ENCODE measurements at places on chromosomes 12 and 14.

- no peak overlapping the region for H3K4me3 ChIP-seq
- H3K36me3 ChIP-seq = no peaks in the 10 kb centered on the region
- no peak for DNase-seq
- no peaks in the 10 kb centered on the region for H3K27me3 ChIP-seq
- no peaks in the 10 kb centered on the region for H3K4me1 ChIP-seq
- H3K27ac ChIP-seq = no peak overlapping the region
Observed at GRCh38 chr14:73180385-73180805, 44.1 kb downstream of the PSEN1 start.

- no peak overlapping the region for H3K27ac ChIP-seq
- H3K4me1 ChIP-seq = no peaks in the 10 kb centered on the region
- H3K27me3 ChIP-seq = no peaks in the 10 kb centered on the region
Observed at GRCh38 chr12:127903146-127903545, 363.8 kb upstream of the TMEM132C start.

DNA sequence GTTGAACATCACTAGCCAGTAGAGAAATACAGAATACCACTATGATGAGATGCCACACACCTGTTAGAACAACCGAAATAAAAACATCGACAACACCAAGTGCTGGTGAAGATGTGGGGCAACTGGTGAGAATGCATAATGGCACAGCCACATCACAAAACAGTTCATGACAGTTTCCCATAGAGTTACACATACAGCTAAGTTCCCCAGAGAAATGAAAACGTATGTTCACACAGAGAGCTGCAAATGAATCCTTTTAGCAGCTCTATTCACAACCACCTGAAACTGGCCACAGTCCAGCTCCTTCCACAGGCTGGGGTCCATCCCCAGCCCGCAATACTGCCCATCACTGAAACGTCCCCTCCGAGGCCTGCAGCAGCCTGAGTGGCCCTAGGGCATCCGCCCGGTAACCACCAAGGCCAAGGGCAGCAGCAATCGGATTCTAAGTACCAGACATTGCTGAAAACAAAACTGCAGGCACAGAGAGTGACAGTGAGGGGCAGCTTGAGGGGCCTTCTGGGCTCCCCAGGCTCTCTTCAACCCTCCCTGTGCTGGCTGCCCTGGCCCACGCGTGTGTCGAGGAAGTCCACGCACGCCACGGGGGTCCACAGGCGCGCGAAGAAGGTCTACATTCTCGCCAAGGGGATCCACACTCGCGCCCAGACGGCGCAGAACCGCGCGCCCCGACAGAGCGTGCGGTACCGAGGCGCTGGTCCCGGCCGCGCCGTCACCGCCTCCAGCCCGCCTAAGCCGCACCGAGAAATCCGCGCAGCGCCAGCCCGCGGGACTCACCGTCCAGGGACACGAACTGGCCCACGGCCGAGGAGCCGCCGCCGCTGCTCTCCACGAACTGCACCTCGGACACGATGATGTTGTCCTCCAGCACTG is 903 bp downstream of the BRF1 start:
- H3K27me3 ChIP-seq = no peaks in the 10 kb centered on the region
- DNase-seq = no peak
- peak overlapping the region; percentile 45 for H3K4me3 ChIP-seq
- H3K36me3 ChIP-seq = no peaks in the 10 kb centered on the region

DNA sequence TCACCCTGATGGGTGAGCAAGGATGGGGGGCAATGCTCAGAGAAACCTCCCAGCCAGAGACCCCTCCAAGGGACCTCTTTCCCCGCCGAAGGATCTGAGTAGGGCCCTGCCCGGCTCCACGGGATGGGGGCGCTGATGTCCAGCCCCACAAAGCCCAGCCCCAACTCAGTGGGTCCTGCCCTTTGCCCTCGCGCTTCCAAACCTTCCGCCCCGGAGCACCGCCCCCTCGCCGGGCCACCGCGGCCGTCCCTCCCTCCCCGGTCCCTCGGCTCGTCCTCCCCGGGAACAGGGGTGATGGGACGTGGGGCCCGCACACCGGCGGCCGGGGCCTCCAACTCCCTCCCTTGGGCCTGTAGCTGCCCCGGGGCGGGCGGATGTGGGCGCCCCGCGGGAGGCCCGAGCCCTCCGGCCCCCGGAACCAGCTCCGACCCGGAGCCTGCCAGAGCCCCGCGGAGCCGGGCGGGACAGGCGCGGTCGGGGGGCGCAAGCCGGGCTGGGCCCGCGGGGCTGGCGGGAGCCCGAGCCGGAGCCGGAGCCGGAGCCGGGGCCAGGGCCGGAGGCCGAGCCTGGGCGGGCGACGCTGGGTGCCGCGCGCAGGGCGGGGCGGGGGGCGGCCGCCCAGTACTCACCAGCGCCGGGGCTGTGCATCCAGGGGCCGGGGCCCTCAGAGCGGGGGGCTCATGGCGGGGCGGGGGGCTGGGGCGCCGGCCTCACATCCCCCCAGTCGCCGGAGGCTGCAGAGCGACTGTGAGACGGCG is 386 bp downstream of the HDAC7 start:
- H3K36me3 ChIP-seq = no peaks in the 10 kb centered on the region
- peak overlapping the region; percentile 92 for H3K27ac ChIP-seq
- DNase-seq = peak; percentile 67
- H3K4me1 ChIP-seq = peaks cover 41% of the 10 kb centered on the region
- H3K4me3 ChIP-seq = peak overlapping the region; percentile 74

DNA sequence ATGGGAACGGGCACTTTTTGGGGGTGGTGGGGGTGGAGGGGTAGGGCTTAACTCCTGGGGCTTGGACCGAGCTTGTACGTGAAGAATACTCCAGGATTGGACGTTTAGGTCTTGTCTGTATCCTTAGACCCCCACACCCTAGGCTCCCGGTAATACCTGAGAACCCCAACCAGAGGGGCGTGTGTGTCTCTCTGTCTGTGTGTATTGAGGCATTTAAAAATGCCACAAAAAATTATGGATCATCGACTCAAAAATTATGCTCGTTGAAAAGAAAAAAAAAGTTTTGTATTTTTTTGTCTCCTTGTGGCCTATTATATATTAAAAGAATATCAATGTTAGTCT is 459 bp downstream of the PPFIBP1 start:
- H3K27me3 ChIP-seq = no peaks in the 10 kb centered on the region
- peaks cover 18% of the 10 kb centered on the region for H3K4me1 ChIP-seq

- no peak for DNase-seq
- H3K4me1 ChIP-seq = no peaks in the 10 kb centered on the region
- H3K27ac ChIP-seq = no peak overlapping the region
- H3K27me3 ChIP-seq = no peaks in the 10 kb centered on the region
- no peak overlapping the region for H3K4me3 ChIP-seq
Observed at GRCh38 chr14:21558703-21559170, 21.1 kb downstream of the OR10G3 start.

- H3K27me3 ChIP-seq = no peaks in the 10 kb centered on the region
- H3K27ac ChIP-seq = no peak overlapping the region
- peak; percentile 40 for DNase-seq
Observed at GRCh38 chr14:69317102-69317755, 57.3 kb downstream of the GALNT16 start.

DNA sequence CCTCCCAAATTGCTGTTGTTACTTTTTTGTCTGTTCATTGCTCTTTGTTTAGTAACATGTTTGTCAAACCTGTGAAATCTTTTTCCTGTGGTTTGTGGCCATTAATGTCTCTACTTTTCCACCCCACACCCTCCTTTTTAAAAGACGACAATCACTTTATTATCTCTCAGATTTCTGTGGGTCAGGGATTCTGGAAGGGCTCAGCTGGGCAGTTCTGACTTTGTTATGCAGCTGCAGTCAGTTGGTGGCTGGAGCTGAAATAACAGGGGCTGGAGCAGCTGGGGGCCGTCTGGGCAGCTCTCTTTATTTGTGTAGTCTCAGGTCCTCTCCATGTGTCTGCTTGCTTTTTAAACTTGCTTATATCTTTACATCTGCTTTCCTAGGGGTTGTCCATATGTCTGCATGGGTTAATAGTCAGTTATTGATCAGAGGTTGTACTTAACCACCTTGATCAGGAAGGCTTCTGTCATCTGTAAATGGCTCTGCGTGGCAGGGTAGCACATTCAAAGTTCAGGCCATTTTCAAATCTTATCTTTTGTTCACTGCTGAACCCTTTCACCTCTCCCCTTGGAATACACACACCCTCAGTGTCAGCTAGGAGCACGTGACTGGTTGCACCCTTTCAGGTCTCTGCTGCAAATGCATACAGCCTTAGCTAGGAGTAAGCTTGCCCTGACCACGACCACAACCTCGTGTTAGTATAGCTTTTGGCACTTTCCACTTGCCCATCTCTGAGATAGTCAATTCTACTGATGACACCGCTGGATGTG is 27.9 kb downstream of the BORCS5 start:
- H3K27ac ChIP-seq = peak overlapping the region; percentile 26
- H3K4me1 ChIP-seq = peaks cover 5% of the 10 kb centered on the region
- H3K27me3 ChIP-seq = no peaks in the 10 kb centered on the region
- DNase-seq = peak; percentile 56
- H3K4me3 ChIP-seq = no peak overlapping the region

GRCh38 chr12:119528241-119528640 is 65.3 kb upstream of the TMEM233 start:
- no peak overlapping the region for H3K27ac ChIP-seq
- no peaks in the 10 kb centered on the region for H3K4me1 ChIP-seq
- H3K27me3 ChIP-seq = no peaks in the 10 kb centered on the region

GRCh38 chr12:72453066-72453465 is 180.9 kb downstream of the TRHDE start:
- no peaks in the 10 kb centered on the region for H3K27me3 ChIP-seq
- H3K4me1 ChIP-seq = no peaks in the 10 kb centered on the region
- no peak for DNase-seq
- H3K27ac ChIP-seq = no peak overlapping the region
- no peaks in the 10 kb centered on the region for H3K36me3 ChIP-seq

GRCh38 chr14:71525663-71526221 is 406.5 kb upstream of the RGS6 start:
- no peaks in the 10 kb centered on the region for H3K4me1 ChIP-seq
- H3K27ac ChIP-seq = no peak overlapping the region
- no peaks in the 10 kb centered on the region for H3K27me3 ChIP-seq
- peak; percentile 31 for DNase-seq
- no peak overlapping the region for H3K4me3 ChIP-seq

GRCh38 chr12:5746036-5746908 is 198.8 kb downstream of the ANO2 start:
- H3K27me3 ChIP-seq = no peaks in the 10 kb centered on the region
- no peak for DNase-seq
- no peak overlapping the region for H3K27ac ChIP-seq
- no peaks in the 10 kb centered on the region for H3K4me1 ChIP-seq

DNA sequence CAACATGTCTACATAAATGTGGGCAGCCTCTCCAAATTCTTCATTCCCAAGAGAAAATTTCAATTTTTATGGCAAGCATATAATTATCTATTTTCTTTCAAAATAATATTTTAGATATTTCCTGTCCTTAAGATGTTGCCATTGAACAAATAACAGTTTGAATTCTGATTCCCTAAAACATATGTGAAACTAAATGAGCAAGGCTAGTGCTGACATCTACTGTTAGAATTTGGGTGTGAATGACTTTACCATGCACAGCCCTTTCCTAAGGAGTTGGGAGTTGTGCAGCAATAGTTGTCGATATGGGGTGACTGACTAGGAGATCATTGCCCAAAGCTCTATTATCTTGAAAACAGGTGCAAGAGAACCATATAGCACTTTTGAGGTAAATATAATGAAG is 108.2 kb upstream of the SLC38A4 start:
- H3K36me3 ChIP-seq = no peaks in the 10 kb centered on the region
- H3K27me3 ChIP-seq = no peaks in the 10 kb centered on the region
- no peak overlapping the region for H3K4me3 ChIP-seq
- DNase-seq = peak; percentile 59
- no peak overlapping the region for H3K27ac ChIP-seq

GRCh38 chr12:98399532-98399931 is 115.9 kb upstream of the TMPO start:
- peaks cover 9% of the 10 kb centered on the region for H3K4me1 ChIP-seq
- H3K36me3 ChIP-seq = no peaks in the 10 kb centered on the region
- peak; percentile 91 for DNase-seq
- no peak overlapping the region for H3K4me3 ChIP-seq
- peak overlapping the region; percentile 74 for H3K27ac ChIP-seq

DNA sequence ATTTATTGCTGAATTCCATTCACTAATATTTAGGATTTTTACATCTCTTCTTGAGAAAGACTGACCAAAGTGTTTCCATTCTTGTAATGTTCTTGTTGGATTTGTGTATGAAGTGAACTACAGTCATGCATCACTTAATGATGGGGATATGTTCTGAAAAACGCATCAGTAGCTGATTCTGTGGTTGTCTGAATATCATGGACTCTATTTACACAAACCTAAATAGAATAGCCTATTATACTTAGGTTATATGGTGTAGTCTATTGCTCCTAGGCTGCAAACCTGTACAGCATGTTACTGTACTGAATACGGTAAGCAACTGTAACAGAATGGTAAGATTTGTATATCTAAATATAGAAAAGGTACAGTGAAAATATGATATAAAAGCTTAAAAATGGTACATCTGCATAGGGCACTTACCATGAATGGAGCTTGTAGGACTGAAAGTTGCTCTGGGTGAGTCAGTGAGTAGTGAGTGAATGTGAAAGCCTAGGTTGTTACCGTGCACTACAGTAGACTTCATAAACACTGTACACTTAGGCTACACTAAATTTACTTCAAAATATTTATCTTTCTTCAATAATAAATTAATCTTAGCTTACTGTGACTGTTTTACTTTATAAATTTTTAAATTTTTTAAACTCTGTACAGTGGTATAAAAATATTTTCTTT is 27.6 kb upstream of the P2RX4 start:
- H3K27ac ChIP-seq = no peak overlapping the region
- no peaks in the 10 kb centered on the region for H3K36me3 ChIP-seq
- H3K4me1 ChIP-seq = no peaks in the 10 kb centered on the region

DNA sequence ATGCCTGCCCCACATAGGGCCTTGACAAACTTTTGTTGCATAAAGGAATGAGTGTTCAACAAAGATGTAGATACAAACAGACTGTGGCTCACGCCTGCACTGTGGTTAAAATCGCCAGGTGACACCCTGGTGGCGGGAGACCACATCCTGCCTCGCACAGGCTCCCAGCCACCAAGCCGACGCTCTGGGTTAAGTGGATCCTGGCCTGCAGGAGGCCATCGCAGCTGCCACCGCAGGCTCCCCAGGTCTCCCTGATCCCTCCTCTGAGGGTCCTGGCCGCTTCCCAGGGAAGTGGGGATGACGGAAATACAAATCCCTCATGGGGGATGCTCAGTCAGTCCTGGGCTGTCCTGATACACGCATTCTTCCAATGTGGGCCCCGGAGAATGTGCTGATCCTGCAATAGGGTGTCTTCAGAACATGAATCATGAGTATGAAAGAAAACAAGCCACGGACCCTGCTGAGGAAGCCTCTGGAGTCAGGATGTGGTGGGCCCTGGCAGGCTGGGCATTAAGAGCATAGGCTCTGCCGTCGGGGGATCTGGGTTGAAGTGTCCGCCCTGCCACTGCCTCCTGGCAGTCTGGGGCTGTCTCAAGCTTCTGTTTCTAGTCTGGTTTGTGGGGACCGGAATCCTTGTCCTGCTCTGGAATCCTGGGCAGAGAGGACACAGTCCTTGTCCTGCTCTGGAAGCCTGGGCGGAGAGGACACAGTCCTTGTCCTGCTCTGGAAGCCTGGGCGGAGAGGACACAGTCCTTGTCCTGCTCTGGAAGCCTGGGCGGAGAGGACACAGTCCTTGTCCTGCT is 53.5 kb upstream of the BEGAIN start:
- H3K27me3 ChIP-seq = no peaks in the 10 kb centered on the region
- H3K36me3 ChIP-seq = no peaks in the 10 kb centered on the region
- no peak overlapping the region for H3K4me3 ChIP-seq
- H3K4me1 ChIP-seq = peaks cover 2% of the 10 kb centered on the region
- DNase-seq = no peak
- no peak overlapping the region for H3K27ac ChIP-seq

Measured in mesendoderm (in vitro differentiated cells).